ENCODE measurements at places on chromosomes 3 and 15.

DNA sequence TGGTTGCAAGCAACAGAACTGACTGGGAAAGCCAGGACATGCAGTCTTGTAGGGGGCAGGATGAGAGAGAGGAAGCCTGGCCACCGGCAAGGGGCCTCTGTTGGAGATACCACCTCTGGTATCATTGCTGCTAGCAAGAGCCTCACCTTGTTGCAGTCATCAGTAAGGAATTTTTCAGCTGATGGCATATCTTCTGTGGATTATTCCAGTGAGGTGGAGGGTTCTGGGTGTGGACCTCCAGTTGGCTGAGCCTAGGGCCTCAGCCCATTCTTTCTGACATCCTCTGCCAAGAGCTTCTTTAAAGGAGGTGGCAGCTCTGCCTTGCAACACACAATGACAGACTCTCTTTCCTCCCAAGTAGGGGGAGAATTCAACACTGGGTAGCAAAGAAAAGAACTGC is 128.9 kb downstream of the AQP9 start:
- DNase-seq = no peak

GRCh38 chr3:157581371-157581770 is 78.2 kb upstream of the VEPH1 start:
- DNase-seq = peak; percentile 27

GRCh38 chr3:63910001-63910400 is 2.2 kb downstream of the SCAANT1 start:
- no peak for DNase-seq

DNA sequence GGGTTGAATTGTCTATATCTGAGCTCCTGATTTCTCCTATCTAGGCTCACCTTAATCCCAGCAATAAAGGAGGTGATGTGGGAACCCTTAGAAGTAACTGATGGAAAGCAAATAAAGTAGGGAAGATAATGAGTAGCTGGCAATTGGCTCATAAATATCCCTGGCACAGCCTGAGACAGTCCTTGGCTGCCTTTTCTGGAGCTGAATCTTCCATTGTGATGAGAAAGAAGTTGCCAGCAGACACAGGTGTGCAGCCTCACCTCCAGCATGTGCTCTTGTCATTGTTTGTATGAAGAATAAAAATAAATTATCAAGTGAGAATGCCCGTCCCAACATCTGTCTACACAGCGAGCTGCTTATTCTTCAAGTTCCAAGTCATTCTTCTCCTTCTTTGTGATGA is 53.2 kb upstream of the RASGRP1 start:
- DNase-seq = no peak

DNA sequence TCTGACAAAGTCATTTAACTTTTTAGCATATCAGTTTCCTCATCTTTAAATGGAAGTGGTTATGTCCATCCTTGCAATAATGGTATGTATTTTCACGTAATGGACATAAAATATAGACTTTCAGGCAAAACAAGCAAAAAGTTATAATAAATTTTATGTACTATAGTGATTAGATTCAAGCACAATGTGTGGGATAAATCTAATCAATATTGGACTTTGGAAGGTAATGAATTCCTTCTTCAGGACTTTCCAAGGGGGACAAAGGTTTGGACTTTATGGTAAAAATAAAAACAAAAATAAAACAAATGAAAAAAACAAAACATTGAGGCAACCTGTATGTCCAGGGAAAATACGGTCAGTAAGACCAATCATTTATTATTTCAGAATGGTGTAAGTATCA is 357.7 kb downstream of the ROBO1 start:
- no peak for DNase-seq

DNA sequence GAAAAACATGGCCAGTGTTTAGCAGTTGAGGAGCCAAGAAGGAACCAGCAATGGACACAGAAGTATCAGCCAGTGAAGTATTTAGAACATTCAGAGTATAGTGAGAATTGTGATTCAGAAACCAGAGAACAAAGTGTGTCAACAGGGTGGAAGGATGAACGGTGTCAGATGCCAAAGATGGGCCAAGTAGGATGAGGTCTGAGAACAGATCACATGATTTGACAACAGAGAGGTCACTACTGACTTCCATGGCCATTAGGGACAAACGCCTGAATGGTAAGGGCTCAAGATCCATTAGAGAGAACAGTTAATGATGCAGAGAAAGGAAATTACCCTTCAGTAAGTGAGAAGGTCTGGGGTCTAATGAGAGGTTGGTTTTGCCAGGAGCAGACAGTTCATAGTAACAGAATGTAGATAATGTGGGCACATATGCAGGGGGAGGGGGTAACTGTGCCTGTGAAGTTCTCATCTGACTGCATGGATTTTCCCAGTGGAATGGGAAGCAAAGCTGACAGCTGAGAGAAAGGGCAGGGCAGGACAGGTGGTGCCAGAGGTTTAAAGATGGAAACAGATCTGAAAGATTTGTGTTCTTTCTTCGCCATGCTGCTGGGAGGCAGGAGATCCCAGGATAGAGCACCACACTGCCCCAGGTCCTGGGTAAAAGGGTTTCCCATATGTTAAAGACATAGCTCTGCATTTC is 4.8 kb upstream of the ACAD9 start:
- no peak for DNase-seq

DNA sequence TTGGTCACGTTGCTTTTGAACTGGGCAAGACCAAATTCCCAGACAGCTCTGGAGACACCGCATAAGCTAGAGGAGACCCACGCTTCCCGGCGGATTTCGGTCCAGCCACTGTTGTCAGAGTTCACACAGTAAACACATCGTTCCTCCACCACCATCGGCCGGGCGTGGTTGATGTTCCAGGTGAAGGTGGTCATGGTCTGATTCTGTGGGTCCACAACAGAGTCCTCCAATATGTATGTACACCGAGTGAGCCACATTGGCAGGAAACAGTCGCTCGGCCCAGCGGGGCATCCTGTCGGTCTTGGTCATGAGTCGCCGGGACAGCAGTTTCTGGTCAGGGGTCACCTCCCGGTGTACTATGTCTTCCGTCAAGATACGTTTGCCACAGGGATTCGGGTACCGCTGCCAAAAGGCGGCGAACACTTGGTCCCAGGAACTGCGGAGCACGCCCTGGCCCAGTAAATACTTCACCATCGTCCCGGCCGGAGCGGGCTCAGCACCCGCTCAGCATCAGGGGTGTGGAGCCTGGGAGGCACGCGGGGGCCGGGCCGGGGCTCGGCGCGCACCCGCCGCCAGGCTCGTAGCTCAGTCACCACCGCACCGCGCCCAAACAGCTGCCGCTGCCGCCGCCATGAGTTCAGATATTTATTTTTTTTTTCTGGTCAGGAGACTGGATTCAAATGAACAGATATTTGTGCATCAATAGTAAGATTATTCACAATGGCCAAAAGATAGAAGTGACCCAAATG is 36.7 kb upstream of the NANOGP8 start:
- DNase-seq = no peak

DNA sequence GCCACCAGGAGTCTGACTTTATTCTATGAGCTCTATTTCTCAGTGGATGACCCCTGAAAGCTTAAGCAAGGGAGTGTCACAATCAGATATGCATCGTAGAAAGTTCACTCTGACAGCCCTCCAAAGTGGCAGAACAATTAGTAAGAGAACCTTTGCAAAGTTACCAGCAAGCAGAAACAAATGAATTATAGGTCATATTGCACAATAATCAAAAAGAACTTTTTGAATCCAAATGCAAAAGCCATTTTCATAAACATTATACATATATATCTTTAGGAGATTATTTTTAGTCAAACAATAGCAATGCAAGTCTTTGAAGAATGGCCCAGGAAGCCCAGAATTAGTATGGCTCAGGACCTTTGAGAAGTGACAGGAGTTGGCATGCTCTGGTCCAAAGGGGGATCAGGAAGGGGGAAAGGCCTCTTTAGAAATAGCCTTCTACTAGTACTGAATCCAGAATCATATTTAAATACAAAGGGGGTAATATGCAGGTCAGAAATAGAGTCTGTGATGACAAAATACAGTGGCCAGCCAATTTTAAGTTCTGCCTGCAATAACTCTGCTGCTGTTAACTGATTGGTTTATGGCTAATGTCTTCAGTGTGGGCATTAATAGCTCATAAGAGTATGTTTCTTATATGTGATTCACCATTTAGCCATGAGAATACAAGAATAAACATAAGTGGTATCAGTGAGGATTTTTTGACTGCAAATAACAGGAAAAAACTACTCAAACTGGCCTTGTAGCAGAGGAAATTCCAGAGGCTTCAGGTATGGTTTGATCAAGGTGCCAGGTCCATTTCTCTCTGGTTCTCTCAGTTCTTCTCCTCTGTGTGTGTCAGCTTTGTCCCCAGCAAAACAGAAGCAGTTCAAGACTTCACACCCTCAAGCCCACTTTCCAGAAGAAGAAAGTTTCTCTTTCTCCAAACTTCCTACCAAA is 17.0 kb upstream of the ITGB5 start:
- DNase-seq = peak; percentile 24

- no peak for DNase-seq
These were observed 219.3 kb upstream of the TTC14 start for GRCh38 chr3:180382638-180383180.
